Suppressor macrophage (primary cell): ENCODE measurements at places on chromosomes 1 and 21.

GRCh38 chr1:55694310-55694801 is 479.2 kb upstream of the USP24 start:
- DNase-seq, result no peak

DNA sequence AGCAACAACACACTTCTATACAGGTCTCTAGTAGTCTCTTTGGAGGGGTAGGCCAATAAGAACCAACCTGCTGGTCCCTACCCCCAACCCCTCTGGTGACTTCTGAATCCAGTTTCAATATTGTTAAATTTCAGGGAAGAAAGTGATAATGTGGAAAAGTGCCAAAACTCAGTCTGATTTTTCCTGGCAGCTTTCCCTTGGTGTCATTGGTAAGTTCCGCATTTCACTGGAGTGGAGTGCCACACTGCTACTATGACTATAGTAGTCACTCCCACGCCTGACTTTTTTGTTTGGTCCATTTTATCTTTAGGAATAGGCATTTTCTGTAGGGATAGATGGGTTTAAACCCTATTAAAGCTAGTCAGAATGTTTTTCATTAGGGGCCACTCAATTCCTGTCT is 5.7 kb upstream of the ARID1A start:
- DNase-seq, result peak; percentile 93

DNA sequence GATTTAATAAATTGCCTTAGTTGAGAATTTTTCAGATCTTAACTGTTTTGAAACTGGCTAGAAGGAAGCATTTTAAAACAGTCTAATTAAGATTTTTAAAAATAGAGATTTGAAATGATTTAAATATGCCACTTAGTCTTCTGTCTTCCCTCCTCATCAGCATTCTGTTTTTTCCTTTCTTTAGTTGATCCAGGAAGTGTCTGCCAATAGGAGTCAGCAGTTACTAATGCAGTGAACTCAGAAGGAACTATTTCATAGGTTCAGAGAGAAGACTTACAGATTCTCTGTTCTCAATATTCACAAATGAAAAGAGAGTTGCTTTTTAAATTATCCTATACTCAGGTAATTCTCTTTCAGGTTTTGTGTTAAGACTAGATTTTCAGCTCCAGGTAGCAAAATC is 84.5 kb downstream of the RPS6KC1 start:
- no peak for DNase-seq

- no peak for DNase-seq
Measured at GRCh38 chr1:236875975-236876374, 80.9 kb downstream of the MTR start.

- DNase-seq, result peak; percentile 43
Measured at GRCh38 chr1:234398849-234399381, 25.7 kb downstream of the COA6 start.
